Heart left ventricle (tissue), 16 donors: ENCODE measurements at places on chromosomes 16 and 17. TPM values are rescaled to one million over a fixed set of nuclear protein-coding genes. Genes with fewer than 3 reads are reported as not detected.

- no peak for DNase-seq
Measured at GRCh38 chr16:12611006-12611477, 192.6 kb downstream of the CPPED1 start.

The FBXL19 gene
- total RNA-seq, result 6.2 TPM

The CDYL2 gene
- total RNA-seq, result 5.5 TPM

GRCh38 chr16:52591934-52592592 lies 45.1 kb upstream of the TOX3 start:
- no peak for DNase-seq

DNA sequence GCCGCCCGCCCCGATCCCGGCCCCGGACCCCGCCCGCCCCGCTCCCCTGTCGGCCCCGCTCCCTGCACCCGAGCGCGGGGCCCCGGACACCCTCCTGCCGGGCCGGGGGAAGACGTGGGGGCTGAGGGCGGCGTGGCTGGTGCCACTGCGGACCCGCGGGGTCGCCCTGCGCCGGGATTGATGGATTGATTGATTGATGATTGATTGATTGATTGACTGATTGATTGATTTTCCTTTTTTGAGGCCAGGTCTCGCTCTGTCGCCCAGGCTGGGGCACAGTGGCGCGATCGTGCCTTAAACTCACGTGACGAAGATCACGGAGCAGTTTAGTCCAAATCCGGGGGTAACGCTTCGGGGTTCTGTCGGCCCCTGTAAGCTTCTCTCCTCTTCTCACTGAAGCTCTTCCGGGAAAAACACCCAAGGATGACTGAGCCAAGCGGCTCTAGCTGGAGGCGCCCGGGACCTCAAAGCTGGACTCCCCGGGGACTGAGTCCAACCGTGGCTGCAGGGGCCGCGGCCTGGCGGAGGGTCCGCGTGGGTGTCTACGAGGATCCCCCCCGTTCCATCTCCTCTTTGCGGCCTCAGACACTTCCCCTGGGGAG lies 40.2 kb upstream of the BHLHA9 start:
- no peak for DNase-seq

DNA sequence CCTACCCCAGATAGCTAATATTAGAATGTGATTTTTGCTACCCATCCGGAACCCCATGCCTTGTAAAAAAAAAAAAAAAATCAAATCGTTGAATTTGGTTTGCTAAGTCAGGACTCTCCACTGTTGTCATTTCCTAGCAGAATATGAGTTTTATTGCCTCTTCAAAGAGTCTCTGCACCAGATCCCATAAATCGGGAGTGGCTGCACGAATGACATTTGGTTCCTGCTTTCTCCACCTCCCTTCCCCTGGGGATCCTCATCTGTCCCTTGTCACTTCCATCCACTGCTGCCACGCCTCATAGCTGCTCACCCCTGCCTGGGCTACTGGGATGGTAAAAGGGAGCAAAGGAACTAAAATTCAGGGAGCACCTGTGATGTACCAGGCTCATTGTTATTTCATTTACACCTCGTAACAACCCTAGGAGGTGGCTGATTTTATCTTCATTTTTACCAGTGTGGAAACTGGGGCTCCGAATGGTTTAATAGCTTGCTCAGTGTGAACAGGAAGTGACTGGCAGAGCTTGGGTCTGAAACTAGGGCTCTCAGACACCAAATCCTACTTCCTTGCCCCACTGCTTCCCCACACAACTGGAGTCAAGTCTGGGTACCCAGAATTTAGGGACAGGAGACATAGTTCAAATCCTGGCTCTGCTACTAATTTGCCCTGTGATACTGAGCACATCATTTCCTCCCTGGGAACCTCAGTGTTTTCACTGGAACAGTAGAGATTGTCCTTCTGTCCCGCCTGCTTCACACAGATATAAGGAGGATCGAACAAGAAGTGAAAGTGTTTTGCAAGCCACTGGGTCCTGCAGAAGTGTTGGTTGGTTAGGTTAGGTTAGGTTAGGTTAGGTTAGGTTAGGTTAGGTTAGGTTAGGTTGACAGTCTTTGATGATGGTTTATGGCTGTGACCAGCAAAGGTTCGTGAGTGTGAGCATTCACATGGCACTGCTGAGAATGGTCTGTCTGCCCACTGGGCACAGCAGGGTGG lies 585 bp upstream of the KRT36 start:
- DNase-seq, result no peak

DNA sequence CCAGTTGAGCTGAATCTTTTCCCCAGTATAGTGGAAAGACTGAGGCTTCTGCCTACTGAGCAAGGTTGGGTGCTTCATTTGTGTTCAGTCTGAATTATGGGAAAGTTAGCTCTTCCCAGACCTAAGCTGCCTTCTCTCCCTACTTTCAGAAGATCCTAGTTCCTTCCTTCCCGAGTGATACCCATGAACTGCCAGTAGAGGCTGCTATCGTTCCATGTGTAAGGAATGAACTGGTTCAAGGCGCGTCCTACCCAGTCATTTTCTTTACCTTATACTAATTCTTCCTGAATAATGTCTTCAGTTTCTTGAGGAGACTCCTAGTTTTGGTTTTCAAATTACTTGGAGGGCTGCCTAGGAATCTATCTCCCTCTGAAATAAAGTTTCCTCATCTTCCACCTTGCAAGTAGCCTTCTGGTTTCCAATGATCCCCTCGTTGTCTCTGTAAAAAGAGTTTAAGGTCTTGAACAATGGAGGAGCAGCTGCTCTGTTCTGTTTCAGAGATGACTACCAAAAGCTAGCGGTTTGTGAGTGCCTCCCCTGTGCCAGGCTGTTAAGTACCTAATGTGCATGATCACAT lies 934 bp upstream of the AOC2 start:
- no peak for DNase-seq

- no peak for DNase-seq
Measured at GRCh38 chr16:68826652-68827051, 16.7 kb upstream of the TANGO6 start.

GRCh38 chr16:26532456-26532855 lies 534.3 kb upstream of the C16orf82 start:
- no peak for DNase-seq

DNA sequence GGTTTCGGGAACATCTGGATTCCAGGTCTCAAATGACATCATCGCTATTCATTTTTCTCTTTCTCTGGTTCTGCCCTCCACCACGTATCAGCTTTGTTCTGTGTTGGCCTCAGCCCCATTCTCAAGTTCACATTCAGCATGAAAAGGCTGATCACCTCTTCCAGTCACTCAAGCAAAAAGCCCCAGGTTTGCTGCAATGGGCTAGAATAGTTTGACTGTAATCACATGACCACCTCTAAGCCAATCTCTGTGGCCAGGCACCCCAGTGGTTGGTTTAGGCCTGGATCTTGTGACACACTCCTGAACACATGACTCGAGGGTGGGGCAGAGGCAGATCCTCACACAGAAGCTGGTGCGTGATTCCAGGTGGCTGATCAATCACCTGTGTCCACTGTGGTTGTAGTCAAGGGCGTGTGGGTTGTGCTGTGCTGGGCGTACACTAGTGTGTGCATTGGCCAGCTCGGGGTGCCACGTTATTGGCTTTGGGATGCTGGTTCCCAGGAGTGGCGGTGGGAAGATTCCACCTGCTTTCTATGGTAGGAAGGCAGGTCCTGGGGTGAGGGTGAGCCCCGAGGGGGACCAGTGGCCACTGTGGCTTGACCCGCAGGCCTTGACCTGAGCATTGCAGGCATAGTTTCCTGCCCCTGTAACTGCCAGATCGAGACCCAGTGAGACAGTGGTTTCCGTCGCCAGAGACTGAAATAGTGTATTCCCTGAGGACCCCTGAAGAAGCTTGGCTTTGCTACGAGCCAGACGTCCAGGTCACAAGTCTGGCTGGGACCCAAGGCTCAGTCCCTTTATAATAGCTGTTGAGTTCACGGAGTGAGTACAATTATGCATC lies 12.0 kb downstream of the EEF2K start:
- DNase-seq, result peak; percentile 57

- DNase-seq, result no peak
Measured at GRCh38 chr16:1771864-1772361, 570 bp upstream of the NME3 start.

The CCL13 gene
- total RNA-seq, result 1.2 TPM

- DNase-seq, result no peak
Measured at GRCh38 chr17:19242926-19243325, 5.8 kb downstream of the EPN2 start.

The SLC12A4 gene
- 82.0 TPM for total RNA-seq

The EME1 gene
- not detected for total RNA-seq

GRCh38 chr17:3771140-3771539 lies 29.8 kb downstream of the ITGAE start:
- no peak for DNase-seq

DNA sequence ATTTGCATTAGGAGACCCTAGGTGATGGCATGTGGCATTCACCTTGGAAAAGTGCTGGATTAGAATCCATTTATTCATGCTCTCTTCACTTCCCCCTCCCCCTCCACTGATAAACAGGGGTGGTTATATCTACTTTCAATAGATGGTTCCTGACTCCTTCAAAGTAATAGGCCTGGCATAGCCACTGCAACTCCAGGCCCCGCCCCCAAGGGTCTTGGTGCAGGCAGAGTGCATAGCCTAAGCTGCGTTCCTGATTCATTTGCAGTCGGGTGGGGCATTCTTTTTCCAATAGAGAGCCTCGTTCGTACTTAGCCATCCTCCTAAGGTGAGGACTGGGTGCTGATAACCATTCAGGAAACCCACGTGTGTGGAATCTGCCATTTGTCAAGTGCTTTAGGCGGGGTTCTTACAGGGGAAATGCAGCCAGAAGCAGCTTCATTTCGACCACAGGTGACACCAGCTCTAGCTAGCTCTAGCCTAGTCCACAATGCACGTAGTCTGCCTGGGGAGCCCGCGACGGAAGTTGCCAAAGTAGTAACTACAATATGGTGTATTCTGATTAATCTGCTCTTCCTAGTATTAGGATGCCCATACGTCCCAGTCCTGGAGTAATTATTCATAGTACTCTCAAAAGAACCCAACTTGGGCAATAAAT lies 11.1 kb downstream of the UBE2O start:
- no peak for DNase-seq

- DNase-seq, result peak; percentile 86
Measured at GRCh38 chr16:1048442-1049112, 24.0 kb upstream of the SSTR5 start.

GRCh38 chr17:71232801-71233559 lies 887.8 kb upstream of the SOX9 start:
- DNase-seq, result no peak

The C16orf89 gene
- total RNA-seq, result 1.5 TPM

The SALL1 gene
- total RNA-seq, result 0.07 TPM

DNA sequence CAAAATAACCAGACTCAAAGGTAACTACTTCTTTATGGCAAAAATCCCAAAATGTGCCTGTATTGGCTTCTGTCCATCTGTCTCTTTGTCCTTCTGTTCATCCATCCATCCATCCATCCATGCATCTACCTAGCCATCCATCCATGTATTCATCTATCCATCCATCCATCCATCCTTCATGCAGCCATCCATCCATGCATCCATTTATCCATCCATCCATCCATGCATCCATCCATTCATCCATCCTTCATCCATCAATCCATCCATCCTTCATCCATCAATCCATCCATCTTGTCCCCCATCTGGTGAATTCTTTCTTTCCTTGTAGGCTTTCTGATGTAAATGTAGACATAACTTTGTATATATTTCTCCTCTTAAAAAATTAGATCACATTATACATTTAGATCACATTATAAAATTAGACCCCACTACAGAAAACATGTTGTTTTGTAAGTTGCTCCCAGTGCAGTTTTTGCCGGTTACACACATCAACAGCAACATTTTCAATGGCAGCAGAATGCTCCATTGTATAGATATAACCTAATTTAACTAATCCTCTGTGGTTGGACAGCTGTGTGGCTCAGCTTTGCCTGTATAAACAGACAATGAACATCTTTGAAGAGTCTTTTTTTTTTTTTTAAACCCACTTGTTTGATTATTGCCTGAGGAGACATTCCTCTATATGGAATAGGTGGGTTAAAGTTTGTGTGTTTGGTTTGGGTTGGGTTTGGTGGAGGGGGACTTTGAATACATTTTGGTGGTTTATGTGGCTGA lies 72.0 kb downstream of the MSI2 start:
- DNase-seq, result no peak

The PTGES3L gene
- total RNA-seq, result 43.7 TPM

GRCh38 chr16:78405040-78405439 lies 305.6 kb downstream of the WWOX start:
- DNase-seq, result no peak

The HLF gene
- 23.8 TPM for total RNA-seq

DNA sequence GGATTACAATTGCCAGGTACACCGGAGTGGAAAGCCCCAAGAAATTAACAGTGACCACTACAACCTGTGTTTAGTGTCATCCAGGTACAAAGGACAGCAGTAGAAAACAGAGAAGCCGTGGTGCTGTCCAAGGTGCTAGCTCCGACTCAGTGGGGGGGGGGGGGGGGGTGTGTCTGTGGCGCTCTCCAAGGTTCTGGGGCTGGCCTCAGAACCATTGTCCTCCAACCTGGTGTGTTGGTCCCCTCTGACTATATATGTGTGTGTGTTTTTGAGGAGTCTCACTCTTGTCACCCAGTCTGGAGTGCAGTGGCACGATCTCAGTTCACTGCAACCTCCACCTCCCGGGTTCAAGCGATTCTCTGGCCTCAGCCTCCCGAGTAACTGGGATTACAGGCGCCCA lies 5.8 kb upstream of the ZNF23 start:
- DNase-seq, result no peak

The SPN gene
- 7.2 TPM for total RNA-seq
